Daoy (cell line): ENCODE measurements at places on chromosomes 11 and 22.
A peak's percentile ranks its signal among the peaks of the same experiment; 100 is the strongest.

- DNase-seq: no peak
Measured at GRCh38 chr11:127803755-127804154, 783.6 kb downstream of the ETS1 start.

DNA sequence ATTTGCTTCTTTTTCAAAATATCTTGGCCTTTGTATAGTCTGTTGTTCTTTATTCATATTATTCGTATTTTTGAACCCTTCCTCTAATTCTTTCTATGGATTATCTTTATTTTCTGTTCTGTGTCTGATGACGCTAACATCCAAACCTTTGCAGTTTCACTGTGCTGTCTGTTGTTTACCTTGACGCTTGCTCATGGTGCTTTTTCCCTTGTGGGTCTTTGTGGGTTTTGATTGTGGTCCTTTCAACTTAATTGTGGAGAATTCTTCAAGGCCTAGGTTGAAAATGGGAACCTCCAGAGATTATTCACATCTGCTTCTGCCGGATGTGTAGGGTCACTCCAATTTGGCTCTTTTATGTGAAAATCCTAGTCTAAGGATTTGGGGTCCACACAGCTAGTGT, 34.6 kb downstream of the PARVG start:
- no peak for DNase-seq

DNA sequence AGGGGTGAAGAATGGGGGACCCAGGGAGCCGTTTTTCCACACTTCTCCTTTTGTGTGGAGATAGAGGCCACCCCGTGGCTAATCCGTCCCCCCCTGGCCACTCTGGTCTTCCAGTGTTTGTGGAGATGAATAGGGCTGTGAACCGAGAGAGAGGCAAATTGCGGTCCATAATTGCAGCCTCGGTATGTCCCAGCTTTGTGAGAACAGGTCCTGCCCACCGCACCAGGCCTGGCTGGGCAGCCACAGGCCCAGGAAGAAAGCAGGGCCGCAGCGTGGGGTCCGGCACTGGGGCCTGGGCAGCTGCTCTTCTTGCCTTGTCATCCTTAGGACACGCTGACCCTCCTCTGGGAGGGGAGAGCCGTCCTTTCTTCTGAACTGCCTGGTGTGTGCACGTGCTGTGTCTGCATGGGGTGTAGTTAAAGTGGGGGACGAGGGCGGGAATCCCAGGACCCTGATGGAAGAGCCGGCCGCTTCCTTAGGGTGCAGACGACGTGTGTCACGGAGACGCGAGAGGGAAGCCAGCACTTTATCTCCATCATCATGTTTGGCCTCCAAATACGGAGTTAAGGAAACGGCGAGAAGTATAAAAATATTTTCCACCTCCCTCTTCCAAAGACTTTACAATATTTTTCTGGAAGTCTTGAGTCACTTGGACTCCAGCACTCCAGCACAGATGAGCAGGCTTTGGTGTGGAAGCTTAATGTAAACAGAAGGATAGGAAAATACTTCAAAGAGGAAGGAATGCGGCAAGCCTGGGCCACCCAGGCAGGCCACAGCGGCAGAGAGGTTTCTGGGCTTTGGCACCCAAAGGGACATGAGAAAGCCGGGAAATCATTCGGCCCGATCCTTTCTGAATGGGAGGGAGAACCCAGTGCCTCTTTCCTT, 1248.4 kb downstream of the BRD1 start:
- peak; percentile 54 for DNase-seq

DNA sequence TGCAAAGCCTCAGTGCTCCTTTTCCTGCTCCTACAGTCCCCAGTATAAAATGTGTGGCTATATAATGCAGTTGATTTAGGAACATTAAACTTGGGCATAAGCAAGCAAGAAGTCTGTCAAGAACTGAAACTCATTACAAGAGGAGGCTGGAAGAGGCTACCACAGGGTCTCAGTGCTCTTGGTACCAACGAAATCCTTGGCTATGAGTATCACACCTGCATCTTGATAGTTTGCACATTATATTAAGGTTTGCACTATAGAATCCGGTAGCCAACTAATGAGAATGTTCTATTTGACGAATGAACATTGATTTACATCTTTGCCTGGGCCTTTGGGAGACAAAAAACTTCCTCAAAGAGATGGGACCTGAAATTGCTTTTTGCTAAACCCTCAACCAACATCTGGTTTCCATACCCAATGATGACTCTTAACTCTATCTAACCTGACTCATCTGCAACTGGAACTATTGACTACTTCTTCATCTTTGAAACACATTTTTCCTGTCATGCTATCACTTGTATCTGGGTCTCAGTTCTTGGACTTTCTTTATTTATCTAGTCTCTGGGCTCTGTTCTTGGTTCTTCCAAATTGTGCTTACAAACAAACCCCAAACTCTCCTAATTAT, 207.2 kb upstream of the CTSC start:
- DNase-seq: no peak

GRCh38 chr11:2665526-2666400, 34.0 kb downstream of the KCNQ1OT1 start:
- DNase-seq: no peak

DNA sequence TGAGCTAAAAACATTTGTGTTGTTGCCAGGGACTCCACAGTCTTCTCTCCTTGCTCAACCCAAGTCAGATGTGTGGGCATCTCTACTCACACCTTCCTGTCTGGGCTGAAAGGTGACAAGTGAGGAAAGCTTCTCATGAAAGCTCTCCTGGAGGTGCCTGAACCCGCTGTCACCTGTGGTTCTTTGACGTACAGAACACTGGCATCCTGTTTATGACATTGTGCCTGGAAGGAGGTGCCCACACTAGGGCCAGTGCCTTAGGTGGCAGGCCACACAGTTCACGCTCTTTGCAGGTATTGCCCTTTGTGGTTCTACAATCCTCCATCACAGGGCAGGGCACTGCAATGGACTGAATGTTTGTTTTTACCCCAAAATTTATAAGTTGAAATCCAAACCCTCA, 108.5 kb downstream of the CD44 start:
- no peak for DNase-seq

GRCh38 chr11:123484448-123484847, 54.4 kb downstream of the GRAMD1B start:
- no peak for DNase-seq

DNA sequence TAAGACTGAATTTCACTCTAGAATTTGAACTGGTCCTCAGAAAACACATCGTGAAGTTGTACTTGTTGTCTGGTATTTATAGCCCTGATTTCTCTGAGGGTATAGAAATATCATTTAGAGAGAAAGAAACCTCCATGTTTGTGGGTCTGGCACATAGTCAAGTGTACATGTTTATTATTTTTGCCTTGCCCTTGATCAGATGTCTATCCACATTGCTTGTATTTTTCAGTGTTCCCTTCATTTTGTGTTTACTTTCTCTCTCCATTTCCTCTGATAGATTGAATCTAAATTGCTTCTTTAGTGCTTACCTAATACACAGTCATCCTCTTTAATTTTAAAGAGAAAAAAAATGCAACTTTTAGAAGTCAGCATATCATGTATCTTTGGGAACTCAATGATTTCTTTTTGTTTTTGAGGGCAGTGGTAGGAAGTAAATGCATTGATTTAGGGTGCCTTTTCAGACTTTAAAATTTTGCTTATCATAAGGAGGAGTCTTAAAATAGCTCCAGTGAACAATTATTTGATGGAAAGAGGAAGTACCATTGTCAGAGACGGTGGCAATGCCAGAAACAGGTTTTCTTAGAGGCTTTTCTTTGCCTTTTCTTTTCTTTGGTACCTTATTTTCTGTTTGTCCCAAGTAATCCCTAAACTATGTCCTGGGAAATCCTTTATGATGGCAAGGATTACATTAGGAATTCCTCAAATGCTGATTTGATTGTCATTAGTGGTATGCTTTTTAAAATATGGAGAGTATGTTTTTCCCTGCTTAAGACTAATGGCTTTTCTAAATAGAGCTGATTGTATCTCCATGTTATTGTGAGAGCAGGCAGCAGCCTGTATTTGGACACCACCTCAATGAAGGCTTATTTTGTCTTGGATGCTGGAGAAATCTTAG, 29.8 kb upstream of the TECTA start:
- no peak for DNase-seq

DNA sequence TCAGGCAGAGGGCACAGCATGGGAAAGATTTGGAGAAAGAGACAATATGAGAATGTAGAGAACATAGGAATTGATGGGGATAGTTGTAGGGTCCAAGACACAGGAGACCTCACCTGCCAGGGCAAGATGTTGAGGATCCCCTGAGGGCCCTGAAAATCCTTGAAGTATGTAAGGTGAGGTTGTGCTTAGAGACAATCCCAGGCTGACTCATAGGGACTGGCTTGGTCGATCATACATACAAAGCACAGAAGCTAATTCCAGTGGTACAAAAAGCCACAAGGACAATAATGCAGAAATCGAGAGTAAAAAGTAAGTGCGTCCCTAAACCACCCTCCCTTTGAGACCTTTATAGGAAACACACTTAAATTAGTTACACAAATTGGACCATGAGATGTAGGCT, 468.2 kb downstream of the MIAT start:
- DNase-seq: no peak

DNA sequence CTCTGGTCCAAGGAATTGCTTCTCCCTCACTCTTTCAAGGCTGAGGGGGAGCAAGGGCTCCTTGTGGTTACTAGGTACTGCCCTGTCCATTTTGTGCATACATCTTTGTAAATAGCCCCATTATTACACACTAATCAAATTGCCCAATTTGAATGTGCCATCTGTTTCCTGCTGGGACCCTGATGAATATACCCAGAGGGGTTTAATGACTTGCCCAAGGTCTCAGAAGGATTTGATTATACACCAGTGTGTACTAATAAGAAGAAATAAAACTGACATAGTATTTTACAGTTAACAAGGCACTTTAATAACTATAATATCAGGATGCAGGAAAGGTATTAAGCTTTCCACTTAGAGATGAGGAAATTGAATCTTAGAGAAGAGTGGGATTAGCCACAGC, 64.6 kb upstream of the PTPRJ start:
- no peak for DNase-seq

GRCh38 chr22:31957970-31958594, 13.7 kb downstream of the YWHAH start:
- DNase-seq: no peak

DNA sequence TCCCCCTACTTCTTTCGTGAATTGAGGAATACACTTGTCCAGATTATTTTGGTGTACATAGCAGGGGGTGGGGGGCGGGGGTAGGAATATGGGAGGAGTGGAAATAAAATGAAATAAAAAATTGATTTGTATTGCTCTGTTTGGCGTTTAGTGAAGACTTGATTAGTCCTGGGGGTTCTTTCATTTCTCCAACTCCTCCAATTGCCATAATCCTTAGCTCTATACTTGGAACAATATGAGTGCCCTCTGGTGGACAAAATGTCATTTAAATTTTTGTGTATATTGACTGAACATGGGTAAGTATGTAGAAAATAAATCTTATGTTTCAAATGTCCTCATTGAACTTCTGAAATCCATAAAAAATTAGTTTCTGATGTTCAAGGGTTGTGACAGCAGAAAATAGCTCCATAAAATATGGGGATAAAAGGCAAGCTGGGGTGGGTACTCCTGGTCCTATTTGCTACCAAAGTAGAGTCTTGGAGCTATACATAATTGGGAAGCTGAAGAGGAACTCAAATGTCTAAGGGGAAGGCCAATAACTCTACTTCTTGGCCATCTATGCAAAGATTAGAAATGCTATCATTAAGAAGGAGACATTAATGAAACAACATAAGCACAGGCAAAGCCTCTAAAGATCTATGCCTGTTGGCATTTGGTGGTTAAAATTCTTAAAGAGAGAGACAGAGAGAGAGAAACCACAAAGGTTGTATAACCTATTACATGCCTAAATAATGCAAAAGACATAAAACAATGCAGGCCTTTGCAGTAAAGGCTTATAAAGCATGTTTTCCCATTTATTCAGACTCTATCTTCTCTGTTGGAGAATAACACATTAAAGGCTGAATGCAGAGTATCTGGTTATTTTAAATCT, 421.6 kb downstream of the METTL15 start:
- peak; percentile 17 for DNase-seq

- DNase-seq: no peak
Measured at GRCh38 chr11:83680321-83680720, 394.2 kb upstream of the CCDC90B start.

DNA sequence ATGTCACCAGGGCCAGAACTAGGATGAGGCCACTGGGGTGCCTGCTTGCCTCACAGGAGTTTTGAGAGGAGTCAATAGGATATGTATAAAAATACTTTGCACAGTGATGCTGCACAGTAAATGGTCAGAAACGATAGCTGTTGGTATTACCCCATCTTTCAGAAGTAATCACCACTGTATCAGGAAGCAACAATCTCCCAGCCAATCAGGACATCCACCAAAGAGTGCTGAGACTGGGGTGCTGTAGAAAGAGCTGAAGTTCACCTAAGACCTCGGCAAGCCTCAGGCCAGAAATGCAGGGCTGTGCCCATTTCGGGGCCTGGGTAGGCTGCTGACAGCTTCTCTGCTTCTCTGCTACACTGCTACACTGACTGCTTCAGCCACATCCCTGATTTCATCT, 17.4 kb downstream of the LMO2 start:
- no peak for DNase-seq

GRCh38 chr22:49357661-49358440, 469.8 kb downstream of the BRD1 start:
- DNase-seq: no peak

DNA sequence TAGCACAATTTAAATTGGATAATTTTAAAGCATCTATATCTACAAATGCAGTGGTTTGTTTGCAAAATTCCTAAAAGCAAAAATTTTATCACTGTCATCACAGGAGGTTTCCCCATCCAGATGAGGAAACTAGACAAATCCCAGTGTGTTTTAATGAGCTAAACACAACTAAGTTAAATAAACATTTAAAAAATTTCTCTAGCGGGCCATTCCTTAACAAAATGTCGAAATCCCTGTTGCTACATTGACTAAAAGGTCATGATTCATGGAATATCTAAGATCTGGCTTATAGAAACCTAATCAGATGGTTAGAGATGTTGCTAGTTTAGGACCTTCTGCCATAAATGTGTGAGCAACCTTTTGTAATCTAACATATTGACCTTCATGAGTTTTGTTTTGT, 107.3 kb upstream of the BDNF start:
- no peak for DNase-seq

DNA sequence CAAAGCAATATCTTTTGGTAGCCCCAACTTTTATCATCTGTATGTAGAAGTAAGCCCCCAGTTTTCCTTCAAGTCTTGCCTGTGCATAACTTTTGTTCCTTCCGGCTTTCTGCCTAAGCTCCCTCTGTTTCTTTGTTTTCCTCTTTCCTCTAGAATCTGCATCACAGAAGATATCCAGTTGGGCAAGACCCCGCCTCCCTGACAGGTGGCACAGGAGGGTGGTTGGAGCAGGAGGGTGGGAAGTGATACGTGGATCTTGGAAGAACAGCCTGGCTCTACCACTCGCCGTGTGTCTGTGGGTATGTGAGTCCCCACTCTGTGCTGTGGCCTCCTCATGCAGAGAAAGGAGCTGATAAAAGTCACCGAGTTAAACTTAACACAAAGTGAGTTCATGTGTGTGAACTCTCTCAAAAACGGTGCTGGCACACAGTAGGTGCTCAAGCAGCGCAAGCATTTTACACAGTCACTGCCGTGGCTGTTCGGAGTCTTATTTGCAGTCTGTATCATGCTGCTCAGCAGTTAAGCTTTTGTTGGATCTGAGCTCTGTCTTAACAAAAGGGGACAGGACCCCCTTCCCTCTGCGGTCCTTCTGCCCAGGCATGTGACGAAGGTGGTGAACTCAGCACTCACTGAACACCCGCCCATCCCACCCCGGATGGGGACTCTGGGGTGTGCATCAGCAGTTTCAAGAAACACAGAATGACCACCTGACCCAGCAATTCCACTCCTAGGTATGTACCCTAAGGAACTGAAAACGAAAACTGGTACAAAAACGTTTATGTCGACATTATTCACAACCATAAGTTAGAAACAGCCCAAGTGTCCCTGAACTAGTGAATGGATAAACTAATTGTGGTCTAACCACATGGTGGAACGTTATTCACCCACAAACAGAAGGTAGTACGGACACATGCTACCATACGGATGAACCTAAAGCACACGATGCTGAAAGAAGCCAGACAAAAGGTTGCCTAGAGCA, 249.1 kb downstream of the CTTN start:
- DNase-seq: no peak
